ENCODE measurements at places on chromosomes 13 and 19. TPM values are rescaled to one million over a fixed set of nuclear protein-coding genes. Genes with fewer than 3 reads are reported as not detected.

Gene C19orf81
- total RNA-seq: not detected

Gene DACH1
- not detected for total RNA-seq

Gene RDH8
- 0.39 TPM for total RNA-seq

Gene GPC6
- 29.8 TPM for total RNA-seq

Gene MKNK2
- total RNA-seq: 84.5 TPM

Gene KLK15
- not detected for total RNA-seq

Gene PSG3
- total RNA-seq: not detected
